ENCODE measurements at places on chromosomes 13 and 19. TPM values are rescaled to one million over a fixed set of nuclear protein-coding genes. Genes with fewer than 3 reads are reported as not detected.

The CGB5 gene
- total RNA-seq, result 0.50 TPM

The CD209 gene
- 10.6 TPM for total RNA-seq

The FBXO17 gene
- 10.4 TPM for total RNA-seq

The CPB2 gene
- 5.1 TPM for total RNA-seq

DNA sequence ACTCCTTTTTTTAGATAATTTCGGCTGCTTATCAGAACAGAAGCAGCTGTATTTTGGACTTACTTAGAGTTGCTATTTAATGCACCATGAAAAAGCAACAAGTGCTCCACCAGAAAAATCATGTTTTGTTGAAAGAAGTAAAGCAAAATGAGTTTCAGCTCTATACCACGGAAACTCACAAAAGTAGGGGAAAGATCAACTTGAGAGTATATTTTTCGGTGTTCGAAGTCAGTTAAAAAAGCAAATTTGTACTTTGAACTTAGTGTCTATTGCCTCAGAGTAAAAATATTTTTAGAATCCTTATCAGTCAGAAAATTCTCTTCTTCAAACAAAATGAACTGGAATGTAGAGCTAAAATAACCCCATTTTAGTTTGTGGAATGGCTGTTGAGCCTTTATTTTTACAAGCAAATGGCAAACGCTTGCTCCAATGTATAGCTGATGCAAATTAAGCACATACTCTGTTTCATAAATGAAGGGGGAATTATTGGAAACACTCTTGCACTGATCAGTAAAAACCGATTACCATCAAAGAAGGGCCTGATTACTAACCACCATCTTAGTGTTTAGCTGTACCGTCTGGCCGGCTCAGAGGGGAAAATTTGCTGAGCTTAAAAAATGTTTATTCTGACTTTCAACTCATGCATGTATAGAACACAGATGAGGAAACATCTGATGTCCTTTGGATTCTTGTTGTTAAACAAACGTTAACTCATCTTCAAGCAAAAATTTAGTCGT lies 540.7 kb downstream of the GPC6 start:
- no peaks in the 10 kb centered on the region for H3K27me3 ChIP-seq
- no peak overlapping the region for H3K27ac ChIP-seq
- no peak for DNase-seq
- no peaks in the 10 kb centered on the region for H3K4me1 ChIP-seq
- H3K4me3 ChIP-seq, result no peak overlapping the region
- H3K36me3 ChIP-seq, result no peaks in the 10 kb centered on the region

GRCh38 chr19:6639439-6639838 lies 30.5 kb downstream of the TNFSF14 start:
- peaks cover 12% of the 10 kb centered on the region for H3K4me1 ChIP-seq
- no peak for DNase-seq
- H3K36me3 ChIP-seq, result no peaks in the 10 kb centered on the region
- H3K4me3 ChIP-seq, result no peak overlapping the region

DNA sequence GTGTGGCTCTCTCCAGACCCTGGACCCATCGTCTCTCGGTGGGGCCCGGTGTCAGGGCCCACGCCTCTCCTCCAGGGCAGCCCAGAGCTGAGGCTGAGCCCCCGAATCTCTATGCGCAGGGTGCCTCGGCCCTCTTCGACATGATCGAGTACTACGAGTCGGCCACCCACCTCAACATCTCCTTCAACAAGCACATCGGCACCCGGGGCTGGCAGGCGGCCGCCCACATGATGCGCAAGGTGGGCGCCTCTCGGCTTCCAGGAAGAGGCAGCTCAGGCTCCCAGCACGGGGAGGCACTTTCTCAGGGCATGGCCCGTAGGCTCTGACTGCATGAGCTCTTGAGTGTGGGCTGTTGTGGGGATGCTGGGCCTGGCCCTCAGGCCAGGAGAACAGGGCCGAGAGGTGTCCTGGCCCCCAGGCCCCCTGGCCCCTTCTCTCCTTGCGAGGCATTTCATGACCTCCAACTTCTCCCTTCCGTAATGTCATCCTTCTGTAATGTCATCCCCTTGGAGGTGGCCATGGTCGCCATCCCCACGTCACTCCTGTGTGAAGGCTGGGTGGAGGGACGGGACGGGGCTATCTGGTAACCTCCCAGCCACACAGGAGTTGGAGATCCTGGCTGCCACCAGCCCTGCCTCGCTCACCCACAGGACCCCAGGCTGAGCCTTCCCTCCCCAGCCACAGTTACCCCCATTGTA lies 19.4 kb downstream of the NKPD1 start:
- DNase-seq, result no peak
- no peak overlapping the region for H3K4me3 ChIP-seq
- no peak overlapping the region for H3K27ac ChIP-seq
- no peaks in the 10 kb centered on the region for H3K4me1 ChIP-seq

GRCh38 chr19:7869910-7870511 lies 4.2 kb downstream of the PRR36 start:
- no peak overlapping the region for H3K27ac ChIP-seq
- H3K36me3 ChIP-seq, result no peaks in the 10 kb centered on the region
- no peak for DNase-seq
- H3K27me3 ChIP-seq, result peaks cover 22% of the 10 kb centered on the region

GRCh38 chr13:28357247-28357825 lies 137.6 kb downstream of the FLT1 start:
- no peaks in the 10 kb centered on the region for H3K4me1 ChIP-seq
- no peak for DNase-seq
- H3K27ac ChIP-seq, result no peak overlapping the region

DNA sequence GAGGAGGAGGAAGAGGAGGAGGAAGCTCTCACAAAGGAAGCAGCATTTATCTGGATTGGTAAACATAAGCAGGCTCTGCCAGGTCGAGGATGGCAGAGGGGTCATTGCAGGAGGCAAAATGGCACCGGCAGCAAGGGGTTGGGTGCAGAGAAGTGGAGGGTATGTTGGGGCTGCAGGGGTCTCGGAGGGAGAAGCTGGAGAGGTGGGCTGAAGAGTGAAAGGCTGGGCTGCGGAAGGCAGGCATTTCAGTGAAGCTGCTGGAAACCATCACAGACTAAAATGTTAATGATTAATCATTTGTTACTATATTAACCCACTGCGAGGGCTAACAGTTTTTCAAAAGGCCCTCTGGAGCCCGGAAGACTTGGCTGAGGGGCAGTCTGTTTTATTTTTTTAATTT lies 24.6 kb downstream of the TPT1 start:
- H3K4me1 ChIP-seq, result peaks cover 14% of the 10 kb centered on the region
- DNase-seq, result no peak

- no peak overlapping the region for H3K27ac ChIP-seq
Observed at GRCh38 chr19:2444251-2445002, 12.3 kb downstream of the LMNB2 start.

DNA sequence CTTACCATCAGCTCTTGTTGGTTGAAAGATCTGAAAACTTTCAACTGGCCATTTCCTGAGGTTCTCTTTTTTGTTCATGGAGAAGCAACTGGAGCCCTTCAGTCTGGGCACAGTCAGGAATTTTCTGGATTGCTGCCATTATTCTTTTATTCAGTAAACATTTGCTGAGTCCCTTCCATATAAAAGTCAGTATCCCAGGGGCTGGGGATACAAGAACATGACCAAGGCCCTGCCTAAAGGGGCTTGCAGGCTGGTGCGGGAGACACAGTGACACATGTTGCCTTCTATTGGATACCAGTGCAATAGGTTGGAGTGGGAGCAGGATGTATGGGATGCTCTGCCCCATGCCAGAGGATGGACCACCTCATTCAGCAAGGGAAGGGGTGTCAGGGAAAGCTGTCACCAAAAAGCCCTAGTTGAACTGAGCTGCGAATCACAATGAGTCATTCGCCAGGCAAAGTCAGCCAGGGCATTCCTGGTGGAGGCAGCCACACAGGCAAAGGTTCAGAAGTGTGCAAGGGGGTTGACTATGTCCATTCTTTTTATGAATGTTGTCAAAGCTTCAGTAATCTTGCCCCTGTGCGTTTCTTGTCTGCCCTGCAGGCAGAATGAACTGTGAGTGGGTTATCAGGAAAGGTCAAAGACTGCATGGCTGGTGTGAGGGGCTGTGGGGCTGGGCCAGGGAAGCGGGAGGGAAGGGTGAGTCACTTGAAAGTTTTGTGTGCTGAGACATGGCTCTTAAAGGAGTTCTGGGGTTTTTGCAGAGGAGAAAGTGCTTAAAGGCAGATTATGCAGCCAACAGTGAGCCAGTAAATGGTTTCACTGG lies 395.9 kb downstream of the KCNRG start:
- no peaks in the 10 kb centered on the region for H3K27me3 ChIP-seq
- H3K4me3 ChIP-seq, result no peak overlapping the region
- H3K27ac ChIP-seq, result peak overlapping the region; percentile 51
- peaks cover 10% of the 10 kb centered on the region for H3K4me1 ChIP-seq

DNA sequence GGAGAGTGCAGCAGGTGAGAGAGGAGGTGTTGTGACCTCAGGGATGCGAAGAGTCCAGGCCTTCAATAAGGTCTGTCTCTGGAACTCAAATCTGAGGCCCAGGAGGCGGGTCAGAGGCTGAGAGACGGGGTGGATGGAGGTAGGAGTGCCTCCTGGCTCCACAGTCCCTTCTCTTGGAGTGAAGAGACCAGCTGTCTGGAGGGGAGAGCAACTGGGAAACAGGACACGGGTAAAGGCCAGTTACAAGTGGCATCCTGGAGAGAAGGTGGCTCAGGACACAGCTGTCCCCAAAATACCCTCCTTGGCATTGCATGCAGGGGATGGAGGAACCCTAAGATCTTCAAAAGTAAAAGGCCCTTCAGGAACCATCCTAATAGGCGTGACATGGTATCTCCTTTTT lies 19.2 kb downstream of the PDE4A start:
- DNase-seq, result no peak
- no peaks in the 10 kb centered on the region for H3K36me3 ChIP-seq
- H3K4me1 ChIP-seq, result no peaks in the 10 kb centered on the region
- H3K27me3 ChIP-seq, result no peaks in the 10 kb centered on the region
- H3K4me3 ChIP-seq, result no peak overlapping the region

DNA sequence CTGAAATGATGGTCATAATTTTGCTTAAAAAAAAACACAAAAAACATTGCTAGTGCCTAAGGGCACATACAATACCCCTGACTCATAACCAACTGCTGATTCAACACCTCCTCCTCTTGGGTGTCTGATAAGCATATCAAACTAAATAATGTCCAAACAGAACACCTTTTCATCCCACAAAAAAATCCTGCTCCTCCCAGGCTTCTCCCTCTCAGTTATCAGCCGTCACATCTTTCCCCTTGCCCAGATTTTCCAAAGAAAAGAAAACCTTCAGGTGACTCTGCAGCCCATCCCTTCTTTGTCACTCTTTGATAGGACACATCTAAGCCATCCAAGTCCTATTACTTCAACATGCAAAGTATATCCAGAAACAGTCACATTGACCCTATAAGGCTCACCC lies 46.9 kb downstream of the ABCC4 start:
- H3K36me3 ChIP-seq, result no peaks in the 10 kb centered on the region
- H3K4me1 ChIP-seq, result no peaks in the 10 kb centered on the region
- H3K4me3 ChIP-seq, result no peak overlapping the region
- no peak overlapping the region for H3K27ac ChIP-seq
- DNase-seq, result no peak
- H3K27me3 ChIP-seq, result no peaks in the 10 kb centered on the region

GRCh38 chr13:103436057-103436654 lies 369.9 kb upstream of the SLC10A2 start:
- DNase-seq, result no peak
- H3K36me3 ChIP-seq, result no peaks in the 10 kb centered on the region
- no peak overlapping the region for H3K27ac ChIP-seq
- H3K4me3 ChIP-seq, result no peak overlapping the region
- no peaks in the 10 kb centered on the region for H3K4me1 ChIP-seq
